ENCODE measurements at places on chromosomes 7 and 10.

DNA sequence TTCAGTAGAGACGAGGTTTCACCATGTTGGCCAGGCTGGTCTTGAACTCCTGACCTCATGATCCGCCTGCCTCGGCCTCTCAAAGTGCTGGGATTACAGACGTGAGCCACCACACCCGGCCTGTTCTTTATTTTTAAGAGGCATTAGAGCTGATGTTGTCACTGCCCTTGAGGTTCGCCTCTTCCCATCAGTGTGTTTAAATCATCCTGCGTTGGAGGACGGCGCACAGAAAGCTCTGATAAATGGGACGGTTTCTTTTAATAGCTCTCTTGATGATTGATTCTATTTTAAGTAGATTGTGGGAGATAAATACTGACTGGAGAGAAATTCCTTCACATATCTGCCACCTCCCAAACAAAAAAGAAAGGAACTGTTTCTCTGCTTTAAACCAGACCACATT is 29.0 kb downstream of the UPP1 start:
- DNase-seq, result no peak

- no peak for DNase-seq
Observed at GRCh38 chr10:565146-565545, 124.3 kb downstream of the DIP2C start.

DNA sequence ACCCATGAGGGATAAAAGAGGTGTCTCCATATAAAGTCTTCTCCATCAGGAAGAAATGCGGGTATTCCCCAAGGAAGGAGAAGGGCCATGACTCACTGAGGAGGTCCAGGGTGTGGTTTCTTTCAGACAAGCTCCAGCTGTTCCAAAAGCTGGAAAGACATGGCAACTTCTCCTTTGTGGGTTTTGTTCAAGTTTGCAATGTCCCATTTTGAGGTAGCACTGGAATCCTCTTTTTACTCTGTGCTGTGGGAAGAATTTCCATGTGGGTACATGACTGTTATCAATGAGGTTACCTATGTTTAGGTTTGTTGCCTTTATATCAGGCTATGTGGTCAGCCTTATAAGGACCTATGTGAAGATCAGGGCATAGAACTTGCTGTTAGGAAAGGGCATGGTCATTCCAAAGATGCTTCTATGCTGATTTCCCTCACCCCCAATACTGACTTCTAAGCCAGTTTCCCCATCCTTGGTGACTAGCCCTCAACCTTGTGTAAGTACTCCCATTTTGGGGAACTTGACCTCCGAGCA is 697.5 kb downstream of the INHBA start:
- no peak for DNase-seq

- peak; percentile 75 for DNase-seq
Observed at GRCh38 chr10:21078410-21079329, 181.6 kb upstream of the NEBL start.

DNA sequence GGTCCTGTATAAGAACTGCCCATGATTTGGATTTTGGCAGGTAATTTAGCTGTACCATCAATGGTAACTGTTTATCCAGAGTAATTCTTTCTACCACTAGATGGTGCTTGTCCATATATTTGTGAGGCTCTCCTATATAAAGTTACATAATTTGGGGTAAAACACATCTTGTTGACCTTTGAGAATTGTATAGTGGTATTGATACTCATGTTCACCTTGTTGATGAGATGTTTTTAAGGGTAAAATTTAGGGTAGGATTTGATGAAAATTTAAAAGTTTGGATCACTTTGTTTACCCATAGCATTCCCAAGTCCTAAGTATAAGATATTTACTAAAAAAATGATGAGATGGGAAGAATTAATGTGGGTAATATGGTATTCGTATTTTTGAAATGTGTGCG is 31.6 kb downstream of the ST7 start:
- peak; percentile 75 for DNase-seq

DNA sequence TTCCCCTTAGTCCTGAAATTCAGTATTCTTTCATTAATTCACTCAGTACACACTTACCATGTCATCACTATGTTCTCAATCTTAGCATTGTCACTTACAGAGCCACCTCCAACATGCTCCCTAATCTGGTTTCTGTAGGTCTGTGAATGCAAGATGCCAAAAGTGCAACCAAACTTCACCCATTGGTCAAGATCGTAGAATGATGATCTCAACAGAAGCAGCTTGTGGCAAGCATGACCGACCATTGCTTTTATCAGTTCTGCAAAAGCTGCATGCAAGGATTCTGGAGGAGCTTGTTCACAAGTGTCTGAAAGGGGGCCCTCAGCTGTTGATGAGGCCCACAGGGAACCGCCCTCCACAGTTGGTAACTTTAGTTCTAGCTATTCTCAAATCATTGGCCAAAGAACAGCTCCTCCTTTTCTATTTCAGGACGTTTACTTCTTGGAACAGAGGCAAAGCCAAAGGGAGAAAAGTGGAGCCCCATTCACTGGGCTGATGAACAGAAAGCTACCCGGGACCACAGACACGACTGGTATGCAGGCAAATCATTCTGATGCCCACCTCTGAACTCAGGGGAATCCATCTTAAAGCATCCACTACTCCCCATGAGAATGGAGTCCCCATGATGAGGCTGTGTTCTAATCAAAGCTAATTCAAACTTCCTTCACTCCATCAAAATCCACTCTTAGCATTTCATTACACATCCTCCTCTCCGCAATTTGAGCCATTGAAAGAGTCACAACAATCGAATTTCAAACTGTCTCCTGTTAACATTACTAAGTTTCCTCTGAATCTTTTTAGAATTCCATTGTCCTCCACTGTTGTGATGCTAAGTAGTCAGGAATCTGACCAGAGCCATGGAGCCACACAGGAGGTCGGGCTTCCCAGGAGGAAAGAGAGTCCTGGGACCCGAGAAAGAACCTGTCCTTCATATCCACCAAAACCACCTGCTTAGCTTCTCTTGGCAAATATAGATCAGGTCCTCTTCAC is 13.9 kb downstream of the GRB10 start:
- peak; percentile 87 for DNase-seq

- DNase-seq, result no peak
Observed at GRCh38 chr7:113217314-113217713, 99.0 kb upstream of the SMIM30 start.

Measured in hematopoietic multipotent progenitor cell treated with erythropoietin and hydrocortisone succinate and interleukin-3 and kit ligand, for 4 days (in vitro differentiated cells).